ENCODE measurements at places on chromosomes 12 and 14. TPM values are rescaled to one million over a fixed set of nuclear protein-coding genes. Genes with fewer than 3 reads are reported as not detected.

- no peak for DNase-seq
These were observed 15.6 kb downstream of the DTX1 start for GRCh38 chr12:113072136-113072535.

DNA sequence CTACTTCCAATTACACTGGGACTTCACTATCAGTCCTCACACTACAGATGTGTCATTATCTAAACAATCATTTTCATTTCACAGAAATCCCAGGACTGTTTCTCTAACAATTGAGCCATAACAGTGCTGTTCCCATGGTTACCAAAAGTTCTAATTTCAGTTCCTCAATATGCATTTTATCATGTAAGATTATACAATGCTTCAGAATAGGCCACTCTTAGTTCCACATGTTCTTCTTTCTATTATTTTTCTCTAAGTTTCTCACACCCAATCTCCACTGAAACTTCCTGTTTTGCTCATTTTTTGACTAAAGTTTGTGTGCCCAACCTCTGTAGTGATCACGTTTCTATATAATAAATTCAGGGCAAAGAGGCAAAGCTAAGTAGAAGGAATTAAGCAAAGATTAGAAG, 185.8 kb downstream of the DUSP6 start:
- H3K4me1 ChIP-seq = no peaks in the 10 kb centered on the region
- no peaks in the 10 kb centered on the region for H3K36me3 ChIP-seq

DNA sequence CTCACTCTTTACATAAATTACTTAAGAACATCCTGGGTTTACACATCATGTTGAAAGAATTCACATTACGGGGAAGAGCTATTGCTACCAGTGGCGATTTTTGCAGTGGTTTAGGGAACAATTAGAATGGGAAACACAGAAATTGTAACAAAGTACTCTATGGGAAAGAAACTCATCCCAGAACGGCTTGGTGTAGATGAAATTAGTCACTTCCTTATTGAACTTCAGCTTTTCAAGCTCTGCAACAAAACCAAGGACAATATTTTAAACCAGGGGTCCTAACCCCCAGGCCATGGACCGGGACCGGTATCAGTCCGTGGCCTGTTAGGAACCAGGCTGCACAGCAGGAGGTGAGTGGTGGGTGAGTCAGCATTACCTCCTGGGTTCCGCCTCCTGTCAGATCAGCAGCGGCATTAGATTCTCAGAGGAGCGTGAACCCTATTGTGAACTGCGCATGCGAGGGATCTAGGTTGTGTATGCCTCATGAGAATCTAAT, 32.3 kb upstream of the FICD start:
- DNase-seq = no peak
- no peaks in the 10 kb centered on the region for H3K4me1 ChIP-seq
- H3K27ac ChIP-seq = no peak overlapping the region
- H3K36me3 ChIP-seq = no peaks in the 10 kb centered on the region

- H3K4me3 ChIP-seq = no peak overlapping the region
- no peaks in the 10 kb centered on the region for H3K36me3 ChIP-seq
- no peaks in the 10 kb centered on the region for H3K4me1 ChIP-seq
- no peak overlapping the region for H3K27ac ChIP-seq
These were observed 40.9 kb upstream of the LRIG3 start for GRCh38 chr12:58961166-58961565.

GRCh38 chr12:97548931-97549330, 86.3 kb downstream of the RMST start:
- H3K36me3 ChIP-seq = no peaks in the 10 kb centered on the region
- no peak for DNase-seq
- H3K4me1 ChIP-seq = no peaks in the 10 kb centered on the region

- H3K36me3 ChIP-seq = no peaks in the 10 kb centered on the region
- no peak for DNase-seq
- H3K27ac ChIP-seq = no peak overlapping the region
- H3K4me3 ChIP-seq = no peak overlapping the region
- peaks cover 22% of the 10 kb centered on the region for H3K4me1 ChIP-seq
These were observed 75.7 kb downstream of the BCL11B start for GRCh38 chr14:99196310-99196650.

SMAGP gene
- 58.8 TPM for total RNA-seq

POTEG gene
- total RNA-seq = not detected

Data from stomach (tissue), 19 donors.